ENCODE measurements at places on chromosomes 3 and 15.

DNA sequence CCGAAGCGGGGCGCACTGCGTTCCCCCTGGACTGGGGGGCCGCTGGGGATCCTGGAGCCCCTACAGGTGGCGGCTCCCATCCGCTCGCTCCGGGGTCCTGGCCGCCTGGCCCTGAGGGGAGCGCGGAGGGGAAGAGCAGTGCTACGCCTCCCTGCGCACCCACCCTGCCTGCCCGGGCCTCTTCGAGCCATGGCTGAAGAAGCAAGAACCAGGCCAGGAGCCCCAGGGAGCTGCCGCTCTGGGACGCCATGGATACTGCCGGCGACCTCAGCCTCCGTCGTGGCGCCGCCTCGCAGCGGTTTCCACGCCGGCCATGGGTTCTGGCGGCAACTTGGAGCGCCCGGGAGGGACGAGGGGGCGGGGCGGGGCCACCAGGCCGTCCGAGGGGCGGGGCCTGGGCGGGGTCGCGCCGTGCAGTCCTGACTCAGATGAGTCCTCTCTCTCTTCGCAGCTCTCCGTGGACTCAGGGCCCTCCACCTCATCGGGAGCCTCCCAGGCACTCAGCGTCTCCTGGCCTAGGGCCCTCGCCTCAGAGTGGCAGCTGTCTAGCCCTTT lies 50.9 kb downstream of the MYL3 start:
- DNase-seq, result peak; percentile 47

DNA sequence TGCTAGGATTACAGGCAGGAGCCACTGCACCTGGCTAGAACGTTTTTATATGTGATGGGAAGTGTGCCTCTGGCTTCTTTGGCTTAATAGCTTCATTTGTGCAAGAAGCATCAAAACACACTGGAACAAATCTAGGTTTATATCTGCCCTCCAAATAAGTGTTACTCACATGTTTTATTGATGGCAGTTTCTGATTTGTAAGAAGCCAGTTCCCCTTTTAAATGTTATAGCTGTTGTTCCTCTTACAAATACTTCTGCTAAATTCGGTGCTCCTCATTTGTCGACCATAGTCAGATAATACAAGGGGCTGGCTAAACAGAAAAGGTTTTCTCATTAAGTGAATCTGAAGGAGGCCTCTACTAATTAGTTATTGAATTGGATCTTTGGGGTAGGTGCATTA lies 307.1 kb upstream of the SEMA6D start:
- DNase-seq, result no peak

DNA sequence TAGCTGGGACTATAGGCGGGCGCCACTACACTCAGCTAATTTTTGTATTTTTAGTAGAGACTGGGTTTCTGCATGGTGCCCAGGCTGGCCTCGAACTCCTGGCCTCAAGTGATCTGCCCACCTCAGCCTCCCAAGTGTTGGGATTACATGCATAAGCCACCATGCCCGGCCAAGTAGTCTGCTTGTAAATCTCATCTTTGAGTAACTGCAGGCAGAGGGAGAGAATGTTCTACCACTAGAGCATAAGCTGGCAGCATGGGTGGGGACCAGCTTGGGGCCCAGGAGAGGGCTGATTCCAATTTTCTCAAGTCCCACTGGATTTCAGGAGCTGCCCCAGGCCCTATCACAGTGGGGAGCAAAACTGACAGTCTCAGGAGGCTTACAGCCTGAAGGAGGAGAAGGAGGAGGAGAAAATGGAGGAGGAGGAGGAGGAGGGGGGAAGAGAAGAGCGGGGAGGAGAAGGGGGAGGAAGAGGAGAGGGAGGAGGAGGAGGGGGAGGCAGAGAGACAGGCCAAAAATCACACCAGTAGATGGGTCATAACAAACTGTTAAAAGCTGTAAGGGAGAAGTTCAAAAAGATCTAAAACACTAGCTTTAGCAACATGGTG lies 229.1 kb upstream of the IGF1R start:
- no peak for DNase-seq

GRCh38 chr15:45635191-45635638 lies 386 bp downstream of the SQOR start:
- peak; percentile 54 for DNase-seq

- no peak for DNase-seq
Observed at GRCh38 chr15:67799801-67800205, 25.5 kb upstream of the SKOR1 start.

DNA sequence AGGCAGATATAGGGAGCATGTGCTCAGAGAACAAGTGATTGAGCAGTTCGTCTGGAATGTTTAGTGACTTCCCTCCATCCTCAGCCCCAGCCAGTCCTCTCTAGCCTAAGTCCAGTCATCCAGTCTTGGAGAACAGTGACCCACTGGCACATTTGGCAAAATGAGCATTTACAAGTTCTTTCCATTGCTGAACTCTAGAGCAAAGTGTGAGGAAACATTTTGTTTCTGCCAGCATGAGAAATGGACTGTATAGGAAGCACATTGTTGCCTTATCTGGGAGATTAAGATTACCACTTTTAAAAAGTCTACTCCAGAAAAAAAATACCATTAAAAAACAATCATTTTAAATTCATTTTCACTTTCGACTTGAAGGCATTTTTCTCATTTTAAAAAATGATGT lies 353.6 kb downstream of the SHQ1 start:
- no peak for DNase-seq

DNA sequence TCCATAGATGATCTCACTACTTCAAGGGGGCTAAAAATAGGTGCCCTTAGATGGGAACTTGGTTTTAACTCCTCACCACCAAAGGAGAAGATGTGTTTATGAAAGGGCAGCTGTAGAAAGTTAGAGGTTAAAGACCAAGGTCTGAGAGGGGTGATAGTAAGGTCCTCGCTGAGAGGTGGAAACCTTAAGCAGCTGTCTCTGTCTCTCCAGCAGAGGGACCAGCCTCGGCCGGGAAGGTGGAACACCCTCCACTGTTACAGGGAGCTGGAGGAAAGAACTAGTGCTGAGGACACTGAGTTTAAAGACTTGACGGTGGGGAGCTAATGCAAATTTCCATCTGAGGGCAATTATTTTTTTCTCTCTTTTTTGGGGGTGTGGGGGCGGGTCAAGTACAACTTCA lies 8.9 kb upstream of the RLBP1 start:
- DNase-seq, result no peak

GRCh38 chr15:89112341-89112971 lies 24.2 kb downstream of the ABHD2 start:
- DNase-seq, result no peak

DNA sequence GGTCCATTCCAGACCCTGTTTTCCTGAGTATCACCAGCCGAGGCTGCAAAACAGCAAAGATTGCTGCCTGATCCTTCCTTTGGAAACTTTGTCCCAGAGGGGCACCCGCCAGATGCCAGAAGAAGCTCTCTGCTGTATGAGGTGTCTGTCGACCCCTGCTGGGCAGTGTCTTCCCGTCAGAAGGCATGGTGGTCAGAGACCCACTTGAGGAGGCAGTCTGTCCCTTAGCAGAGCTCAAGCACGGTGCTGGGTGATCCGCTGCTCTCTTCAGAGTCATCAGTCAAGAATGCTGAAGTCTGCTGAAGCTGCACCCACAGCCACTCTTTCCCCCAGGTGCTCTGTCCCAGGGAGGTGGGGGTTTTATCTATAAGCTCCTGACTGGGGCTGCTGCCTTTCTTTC lies 1121.2 kb downstream of the NSUN3 start:
- DNase-seq, result no peak

- DNase-seq, result no peak
Observed at GRCh38 chr15:66261056-66261455, 7.5 kb upstream of the MEGF11 start.

- no peak for DNase-seq
Observed at GRCh38 chr3:106825962-106826605, 551.2 kb upstream of the CCDC54 start.

DNA sequence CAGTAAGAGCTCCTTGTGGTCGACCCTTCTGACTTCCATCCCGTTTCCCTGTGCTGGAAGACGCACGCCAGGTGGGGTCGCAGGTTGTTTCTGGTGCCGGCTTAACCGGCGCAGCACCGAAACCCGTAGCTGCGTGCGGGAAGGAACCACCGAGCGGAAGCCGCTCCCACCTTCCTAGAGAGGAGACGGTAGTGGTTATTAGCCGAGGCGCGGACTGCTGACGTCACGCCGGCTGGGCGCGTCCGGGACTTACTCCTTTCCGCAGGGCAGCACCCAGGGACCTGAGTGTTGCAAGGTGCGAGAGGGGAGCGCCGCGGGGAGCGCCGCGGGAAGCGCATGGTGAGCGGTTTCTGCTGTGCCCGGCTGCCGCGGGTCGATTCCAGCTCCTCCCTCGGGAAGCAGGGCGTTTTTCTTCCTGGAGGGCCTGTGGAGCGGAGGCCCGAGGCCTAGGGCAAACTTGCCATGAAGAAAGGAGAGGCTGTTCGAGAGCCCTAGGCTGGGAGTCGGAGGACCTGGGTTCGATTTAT lies at the start of gene ZNF501:
TSS of gene ZNF501 (plus strand) at position 252 of the 527 bp plus-strand sequence. CDS start 4,787 bp downstream, outside the sequence.
- peak; percentile 80 for DNase-seq

DNA sequence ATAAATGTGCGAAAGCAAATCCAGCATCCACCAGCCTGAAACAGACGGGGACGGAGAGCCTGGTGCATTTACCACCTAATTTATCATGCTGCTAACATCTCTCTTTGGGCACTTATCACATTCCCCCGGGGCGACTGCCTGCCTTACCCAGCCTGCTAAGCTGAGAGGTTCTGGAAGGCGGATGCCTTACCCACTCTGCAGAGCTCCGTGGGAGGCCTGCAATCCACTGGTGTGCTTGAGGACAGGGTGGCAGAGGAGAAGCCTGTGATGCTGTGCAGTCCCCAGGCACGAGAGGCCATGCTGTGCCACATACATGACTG lies 25.5 kb downstream of the MGLL start:
- DNase-seq, result no peak

DNA sequence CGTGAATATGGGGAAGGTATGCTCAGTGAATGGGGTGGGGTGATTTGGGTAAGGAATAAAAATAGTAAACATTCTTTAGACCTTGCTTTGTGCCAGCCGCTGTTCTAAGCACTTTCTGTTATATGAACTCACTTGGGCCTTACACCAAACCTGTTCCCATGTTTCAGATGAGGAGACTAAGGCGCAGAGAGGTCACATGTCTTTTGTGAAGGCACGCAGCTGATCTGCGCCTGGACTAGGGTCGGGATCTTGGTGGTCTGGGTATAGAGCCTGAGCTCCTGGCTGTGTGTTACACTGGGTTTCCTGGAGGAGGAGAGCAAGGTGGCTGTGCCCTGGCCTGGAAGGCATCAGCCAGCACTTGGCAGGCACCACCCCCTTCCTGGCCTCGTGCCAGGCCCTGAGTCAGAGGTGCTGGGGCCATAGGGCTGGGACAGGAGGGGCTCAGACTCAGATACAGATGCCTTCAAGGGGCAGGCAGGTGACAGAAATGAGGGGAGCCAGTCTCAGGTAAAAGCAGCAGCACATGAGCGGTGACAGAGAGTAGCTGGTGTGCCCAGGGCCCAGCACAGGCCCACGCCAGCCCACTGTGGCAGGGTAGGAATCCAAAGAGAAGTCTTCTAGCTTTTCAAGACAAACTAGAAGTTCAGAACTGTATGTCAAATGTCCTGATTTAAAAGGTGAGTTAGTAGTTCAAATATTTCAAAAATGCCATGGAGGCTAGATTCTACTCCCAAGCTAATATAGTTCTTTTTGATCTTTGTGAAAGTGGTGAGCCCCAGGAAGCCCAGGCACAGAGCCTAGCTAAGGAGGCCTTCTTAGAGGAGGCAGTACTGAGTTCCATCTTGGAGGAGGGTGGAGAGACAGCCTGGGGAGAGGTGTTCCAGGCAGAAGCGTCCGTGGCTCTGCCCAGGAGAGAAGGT lies 83.1 kb downstream of the DNAJB8 start:
- DNase-seq, result peak; percentile 2

GRCh38 chr3:24741506-24741905 lies 246.9 kb upstream of the THRB start:
- no peak for DNase-seq

DNA sequence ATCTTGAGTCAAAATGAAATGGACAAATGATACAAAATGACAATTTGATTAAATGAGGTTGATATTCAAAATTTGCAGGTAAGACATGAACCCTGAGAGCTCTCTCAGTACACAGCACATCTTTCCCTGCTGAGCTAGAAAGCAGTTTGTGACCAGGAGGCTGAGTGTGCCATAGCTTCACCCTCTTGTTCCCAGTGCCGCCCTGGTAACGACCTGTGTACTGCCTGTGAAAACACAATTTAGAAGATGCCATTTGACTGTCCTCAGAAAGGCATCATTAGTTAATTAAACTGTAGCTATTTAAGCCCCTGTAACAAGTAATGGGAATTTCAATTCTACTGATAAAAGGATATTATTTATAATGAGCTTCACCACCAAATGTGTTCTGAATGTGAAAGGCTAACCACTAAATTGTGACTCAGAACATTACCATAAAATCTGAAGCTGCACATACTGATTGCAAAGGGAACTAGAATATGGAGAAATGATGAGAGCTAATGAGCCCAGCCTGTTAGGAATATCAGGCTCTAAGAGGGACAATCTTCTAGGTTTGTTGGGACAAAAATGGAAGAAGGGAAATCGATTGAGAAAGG lies 212.9 kb upstream of the ARPP21 start:
- DNase-seq, result no peak

DNA sequence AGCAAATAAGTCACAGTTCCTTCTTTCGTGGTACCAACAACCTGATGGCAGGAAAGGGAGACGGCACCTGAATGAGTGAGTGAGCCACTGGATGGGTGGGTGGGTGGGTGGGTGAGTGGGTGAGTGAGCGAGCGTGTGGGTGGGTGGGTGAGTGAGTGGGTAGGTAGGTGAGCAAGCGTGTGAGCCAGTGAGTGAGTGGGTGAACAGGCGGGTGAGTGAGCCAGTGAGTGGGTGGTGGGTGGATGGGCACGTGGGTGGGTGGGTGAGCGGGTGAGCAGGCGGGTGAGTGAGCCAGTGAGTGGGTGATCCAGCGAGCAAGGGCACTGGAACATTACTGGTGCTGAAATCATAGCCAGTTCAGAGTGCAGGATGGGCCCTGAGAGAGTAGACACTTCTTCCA lies 152.8 kb downstream of the MEGF11 start:
- no peak for DNase-seq

DNA sequence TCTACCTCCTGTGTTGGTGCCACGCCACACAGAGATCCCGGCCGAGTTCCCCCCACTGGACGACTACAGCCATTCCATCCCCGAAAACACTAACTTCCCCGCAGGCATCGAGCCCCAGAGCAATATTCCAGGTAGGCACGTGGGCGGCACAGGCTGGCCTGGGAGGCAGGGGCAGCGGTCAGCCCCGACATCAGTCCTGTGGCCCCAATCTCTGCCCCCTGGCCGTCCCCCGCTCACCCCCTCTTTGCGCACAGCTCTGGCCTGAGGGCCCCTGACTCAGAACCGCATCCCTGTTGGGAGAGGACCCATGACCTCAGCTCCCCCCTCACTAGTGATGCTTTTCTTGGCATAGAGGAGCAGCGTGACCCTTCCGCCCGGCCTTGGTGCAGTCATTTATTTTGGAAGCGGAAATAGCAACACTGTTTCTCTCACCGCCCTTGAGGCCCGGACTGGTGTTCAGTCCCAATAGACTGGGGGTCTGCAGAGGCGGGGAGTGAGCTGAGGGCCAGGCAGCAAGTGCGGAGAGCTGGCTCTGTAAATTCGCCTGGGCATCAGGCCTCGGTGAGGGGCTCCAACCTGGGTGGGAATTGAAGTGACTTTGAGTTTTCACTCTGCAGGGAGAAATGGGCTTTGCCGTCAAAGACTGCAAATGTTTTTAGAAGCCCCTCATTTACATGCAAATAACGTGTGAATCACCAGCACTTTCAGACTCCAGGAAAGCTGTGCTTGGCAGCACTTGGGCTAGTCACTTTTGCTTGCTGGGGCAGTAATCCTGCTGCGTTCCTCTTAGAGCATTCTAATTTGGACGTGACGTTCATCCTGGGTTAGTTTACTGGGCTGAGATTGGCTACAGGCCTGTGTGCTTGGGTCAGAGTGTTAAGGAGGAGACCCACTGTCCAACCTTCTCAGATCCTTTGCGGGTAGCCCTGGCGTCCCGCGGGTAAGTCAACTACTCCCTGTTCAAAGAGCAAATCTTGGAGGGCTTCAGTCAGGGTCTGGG lies 88.9 kb downstream of the AAGAB start:
- DNase-seq, result no peak
